ENCODE measurements at places on chromosomes 7 and 10. TPM values are rescaled to one million over a fixed set of nuclear protein-coding genes. Genes with fewer than 3 reads are reported as not detected.

UCMA gene
- not detected for total RNA-seq

EEF1AKMT2 gene
- 10.0 TPM for total RNA-seq

PWWP2B gene
- 9.7 TPM for total RNA-seq

EPO gene
- total RNA-seq, result not detected

FKBP6 gene
- not detected for total RNA-seq

STEAP1B gene
- total RNA-seq, result not detected

OR2A25 gene
- not detected for total RNA-seq

PRTFDC1 gene
- total RNA-seq, result 11.4 TPM

WNT8B gene
- total RNA-seq, result not detected

TMEM236 gene
- total RNA-seq, result 1.8 TPM

AASS gene
- 24.6 TPM for total RNA-seq

CALCR gene
- total RNA-seq, result not detected

PDZD7 gene
- 1.1 TPM for total RNA-seq

NME8 gene
- total RNA-seq, result not detected

PRR15 gene
- total RNA-seq, result not detected

- peak; percentile 57 for DNase-seq
Observed at GRCh38 chr10:75043256-75044131, 68.0 kb upstream of the SAMD8 start.

DNA sequence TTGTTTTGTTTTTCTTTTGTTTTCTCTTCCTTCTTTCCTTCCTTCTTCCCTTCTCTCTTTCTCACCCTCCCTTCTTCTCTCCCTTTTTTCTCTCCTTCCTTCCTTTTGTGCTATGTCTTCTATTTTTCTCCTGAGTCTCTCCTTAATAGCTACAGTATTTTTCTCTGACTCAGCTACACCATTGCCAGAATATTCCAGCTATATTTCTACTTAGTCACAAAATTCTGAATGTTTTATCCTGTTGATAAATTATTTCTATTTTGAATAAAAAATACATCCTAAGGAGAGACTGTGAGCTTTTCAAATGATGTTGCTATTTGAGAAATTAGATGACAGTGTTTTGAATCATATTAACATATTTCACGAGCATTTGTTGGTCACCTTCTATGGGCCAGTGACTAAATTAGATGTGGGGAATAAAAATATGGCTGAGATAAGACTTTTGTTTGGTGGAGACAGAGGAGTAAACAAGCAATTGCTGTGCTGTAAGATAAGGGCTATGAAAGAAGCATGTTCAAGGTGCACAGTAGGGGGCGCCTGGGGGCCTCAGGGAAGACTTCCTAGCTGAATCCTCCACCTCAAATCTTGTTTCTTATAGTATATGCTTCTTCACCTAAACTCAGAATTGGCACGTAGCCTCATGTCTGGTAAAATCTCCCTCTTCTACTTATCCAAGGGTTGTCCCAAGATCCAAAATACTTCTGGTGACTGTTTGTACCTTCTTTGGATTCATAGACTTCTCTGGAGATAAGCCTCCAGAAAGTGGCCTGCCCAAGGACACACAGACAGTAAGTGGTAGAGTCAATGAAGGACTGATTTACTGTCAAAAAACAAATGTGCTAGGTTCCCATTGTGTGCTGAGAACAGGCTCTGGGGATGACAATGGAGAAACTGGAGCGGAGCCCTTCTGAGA, 115.5 kb upstream of the CREB5 start:
- DNase-seq, result no peak

- DNase-seq, result peak; percentile 84
Observed at GRCh38 chr10:103451831-103452505, at the start of gene CALHM2. Gene CALHM2 (minus strand): TSS chr10:103452370. CDS start chr10:103449941, 2,429 bp downstream.

- DNase-seq, result peak; percentile 66
Observed at GRCh38 chr7:100893910-100894721, 1.6 kb downstream of the ACHE start.

DNA sequence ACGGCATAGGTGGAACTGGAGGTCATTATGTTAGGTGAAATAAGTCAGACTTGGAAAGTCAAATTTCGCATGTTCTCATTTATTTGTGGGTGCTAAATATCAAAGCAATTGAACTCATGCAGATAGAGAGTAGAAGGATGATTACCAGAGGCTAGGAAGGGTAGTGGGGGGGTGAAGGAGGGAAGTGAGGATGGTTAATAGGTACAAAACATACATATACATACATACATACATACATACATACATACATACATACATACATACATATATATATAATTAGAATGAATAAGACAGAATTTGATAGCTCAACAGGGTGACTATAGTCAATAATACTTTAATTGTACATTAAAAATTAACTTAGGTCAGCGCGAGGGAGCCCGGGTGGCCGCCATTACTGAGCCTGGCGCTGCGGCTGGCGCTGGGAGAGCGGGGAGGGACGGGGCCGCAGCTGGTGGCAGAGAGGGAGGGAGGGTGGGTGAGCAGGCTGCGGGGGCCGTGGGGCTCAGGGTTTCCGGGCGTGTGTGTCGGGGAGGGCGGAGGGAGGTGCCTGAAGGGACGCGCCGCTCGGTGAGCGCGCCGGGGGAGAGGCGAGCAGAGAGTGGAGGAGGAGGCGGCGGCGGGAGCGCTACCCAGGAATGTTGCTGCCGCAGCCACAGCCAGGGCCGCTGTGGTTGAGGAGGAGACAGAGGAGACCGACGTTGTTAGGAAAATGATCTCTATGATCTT, 85.8 kb upstream of the EGFR start:
- peak; percentile 84 for DNase-seq

GRCh38 chr10:93189944-93190343, 116.3 kb downstream of the CYP26A1 start:
- DNase-seq, result no peak

DNA sequence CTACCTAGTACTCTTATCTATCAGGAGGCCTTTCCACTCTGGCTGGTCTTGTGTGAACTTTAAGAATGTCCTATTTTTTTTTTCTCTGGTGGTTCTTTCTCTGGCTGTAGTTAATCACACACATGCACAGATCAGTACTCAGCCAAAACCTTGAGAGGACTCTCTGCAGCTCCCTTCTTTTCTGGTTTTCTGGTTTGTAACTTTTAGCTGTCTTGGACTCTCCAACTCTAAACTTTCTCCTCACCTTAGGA, 54.9 kb upstream of the HELLS start:
- no peak for DNase-seq

DNA sequence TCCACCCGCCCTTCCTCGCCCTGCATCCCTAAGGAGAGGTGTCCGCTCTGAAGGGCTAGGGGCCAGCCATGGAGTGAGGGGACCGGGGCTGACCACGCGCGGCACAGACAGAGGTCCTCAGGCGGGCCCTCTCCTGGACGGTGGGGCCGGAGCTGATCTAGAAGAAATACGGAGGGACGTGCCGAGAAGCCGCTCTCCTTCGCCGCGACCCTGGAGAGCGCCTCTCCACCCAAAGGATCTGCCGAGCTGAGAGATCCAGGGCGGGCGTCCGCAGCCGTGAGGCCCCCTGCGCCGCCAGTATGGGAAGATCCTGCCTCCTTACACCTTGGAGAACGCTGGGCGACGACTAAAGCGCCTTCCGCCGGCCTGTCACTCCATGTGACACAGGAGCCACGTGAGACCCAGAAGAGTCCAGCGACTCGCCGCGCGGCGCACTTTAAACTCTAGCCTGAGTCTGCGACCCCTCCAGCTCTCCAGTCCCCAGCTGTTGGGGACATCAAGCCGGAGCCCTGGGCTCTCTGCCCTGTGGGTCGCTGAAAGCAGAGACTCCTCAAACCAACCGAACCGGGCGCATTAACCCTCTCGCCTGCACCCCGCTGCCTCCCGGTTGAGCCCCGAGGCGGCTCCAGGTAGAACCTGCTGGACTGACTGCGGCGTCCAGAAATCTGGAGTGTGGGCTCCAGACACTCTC, 1.5 kb upstream of the SFMBT2 start:
- DNase-seq, result no peak

- DNase-seq, result no peak
Observed at GRCh38 chr7:12893292-12893691, 205.9 kb downstream of the ARL4A start.

- no peak for DNase-seq
Observed at GRCh38 chr7:81158189-81158588, 239.3 kb upstream of the SEMA3C start.

- peak; percentile 28 for DNase-seq
Observed at GRCh38 chr10:86301971-86302370, 64.6 kb downstream of the GRID1 start.

DNA sequence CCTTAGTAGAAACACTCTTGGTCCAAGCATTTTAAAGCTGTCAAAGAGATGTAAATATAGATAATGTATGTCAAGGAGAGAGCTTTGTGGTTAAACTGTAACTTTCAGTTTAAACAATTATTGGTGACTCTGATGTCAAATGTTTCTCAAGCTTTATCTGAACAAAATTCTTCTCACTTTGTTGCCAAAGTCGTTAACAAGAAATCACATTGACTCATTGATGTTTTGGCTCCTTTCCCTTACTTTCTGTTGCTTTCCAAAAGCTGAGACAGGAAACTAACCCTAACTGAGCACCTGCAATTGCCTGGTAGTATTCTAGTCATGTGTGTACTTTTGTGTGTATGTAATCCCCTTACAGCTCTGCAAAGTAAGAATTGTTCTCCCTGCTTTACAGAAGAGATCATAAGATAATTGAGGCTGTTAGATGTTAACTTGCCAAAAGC, 108.5 kb downstream of the CFTR start:
- no peak for DNase-seq

GRCh38 chr10:124681626-124682552, 62.3 kb downstream of the FAM53B start:
- no peak for DNase-seq

DNA sequence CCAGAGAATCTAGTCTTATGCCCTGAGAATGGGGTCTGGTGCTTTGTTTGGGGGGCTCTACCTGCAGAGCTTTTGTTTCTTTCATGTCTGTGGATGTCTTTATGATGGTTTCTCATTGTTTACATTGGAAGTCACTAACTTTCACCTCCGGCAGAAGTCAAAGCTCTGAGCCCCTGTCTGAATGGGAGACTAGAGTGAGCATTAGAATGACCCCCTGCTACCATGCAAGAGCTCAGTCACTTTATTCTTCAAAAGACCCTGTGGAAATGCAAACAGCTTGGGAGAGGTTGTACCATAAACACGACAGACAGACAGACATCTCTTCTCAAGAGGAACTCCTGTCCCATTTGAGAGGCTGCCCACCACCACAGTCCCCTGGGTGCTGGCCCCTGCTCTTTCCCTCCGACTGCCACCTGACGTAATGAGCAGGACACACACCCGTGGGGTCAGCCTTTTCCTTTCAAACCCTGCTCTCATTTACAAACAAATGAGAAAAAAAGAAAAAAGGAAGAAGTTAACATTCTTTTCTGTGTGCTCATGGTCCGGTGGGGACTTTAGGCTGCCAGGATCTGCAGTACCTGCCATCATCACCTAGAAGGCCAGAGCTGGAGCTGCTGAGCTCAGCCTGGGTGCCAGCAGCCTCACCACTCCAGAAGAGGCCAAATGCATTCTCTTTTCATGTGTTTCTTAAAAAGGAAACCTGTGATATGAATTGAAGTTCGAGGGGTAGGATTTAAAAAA, 91.6 kb downstream of the FZD1 start:
- no peak for DNase-seq

DNA sequence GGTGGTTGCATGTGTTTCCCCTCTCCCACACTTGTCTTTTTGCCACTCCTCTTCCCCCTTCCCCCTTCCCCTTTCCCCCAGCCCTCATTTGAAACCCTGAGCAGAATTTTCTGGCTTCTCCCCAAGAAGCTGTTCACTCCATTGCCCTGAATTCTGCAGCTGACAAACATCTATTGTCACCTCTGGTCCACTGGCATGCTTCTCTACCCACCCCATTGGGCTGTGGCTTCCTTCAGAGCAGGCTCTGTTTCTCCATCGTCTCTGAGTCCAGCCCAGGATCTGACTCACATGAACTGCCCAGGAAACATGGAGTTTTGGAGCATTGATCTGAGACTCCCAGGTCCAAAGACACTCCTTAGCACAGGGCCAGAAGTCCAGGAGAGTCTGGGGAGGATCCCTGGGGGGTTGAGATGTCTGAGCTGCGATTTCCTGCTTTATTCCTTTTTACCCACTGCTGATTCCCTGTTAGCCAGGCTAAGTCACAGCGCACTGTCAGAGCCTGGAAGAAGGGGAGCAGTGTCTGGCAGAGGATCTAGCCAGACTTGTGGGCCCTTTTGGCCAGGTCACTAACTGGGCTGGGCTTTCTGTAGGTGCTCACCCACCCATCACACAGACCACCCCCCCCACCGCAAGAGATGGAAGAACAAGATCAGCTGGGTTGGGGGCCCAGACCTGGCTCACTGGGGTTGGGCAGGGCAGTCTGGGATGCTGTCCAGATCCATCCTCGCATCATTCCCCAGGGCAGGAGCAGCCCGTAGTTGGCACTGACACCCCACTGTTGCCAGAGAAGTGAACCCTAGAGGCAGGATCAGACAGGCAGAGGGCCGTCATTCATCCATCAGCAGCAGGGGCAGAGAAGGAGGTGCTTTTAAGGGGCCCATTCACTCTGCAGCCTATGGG, 3.5 kb downstream of the CHAT start:
- peak; percentile 45 for DNase-seq

GRCh38 chr7:34155220-34155908, 250.0 kb downstream of the BMPER start:
- DNase-seq, result peak; percentile 69

Measured in sigmoid colon (tissue), 7 donors.